ENCODE measurements at places on chromosomes 6 and 20.

GRCh38 chr20:57892471-57892870 is 182.7 kb upstream of the PMEPA1 start:
- no peak for DNase-seq

DNA sequence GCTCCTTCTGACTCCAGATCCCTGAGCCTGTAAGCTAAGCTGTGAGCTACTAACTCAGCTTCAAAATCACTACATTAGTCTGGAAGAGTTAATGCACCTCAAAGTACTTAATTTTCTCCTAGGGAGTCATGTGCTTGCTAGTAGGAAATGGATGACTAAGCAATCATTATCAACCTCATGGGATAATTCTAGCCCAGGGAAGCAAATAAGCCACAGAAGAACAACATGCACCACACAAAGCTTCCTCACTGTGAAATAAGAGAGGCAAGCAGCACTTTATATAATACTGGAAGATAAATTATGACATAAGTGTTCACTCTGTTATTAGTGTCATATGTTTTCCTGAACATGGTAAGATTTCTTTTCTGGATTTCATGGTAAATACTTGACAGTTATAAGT is 57.9 kb upstream of the RCAN2 start:
- no peak for DNase-seq

DNA sequence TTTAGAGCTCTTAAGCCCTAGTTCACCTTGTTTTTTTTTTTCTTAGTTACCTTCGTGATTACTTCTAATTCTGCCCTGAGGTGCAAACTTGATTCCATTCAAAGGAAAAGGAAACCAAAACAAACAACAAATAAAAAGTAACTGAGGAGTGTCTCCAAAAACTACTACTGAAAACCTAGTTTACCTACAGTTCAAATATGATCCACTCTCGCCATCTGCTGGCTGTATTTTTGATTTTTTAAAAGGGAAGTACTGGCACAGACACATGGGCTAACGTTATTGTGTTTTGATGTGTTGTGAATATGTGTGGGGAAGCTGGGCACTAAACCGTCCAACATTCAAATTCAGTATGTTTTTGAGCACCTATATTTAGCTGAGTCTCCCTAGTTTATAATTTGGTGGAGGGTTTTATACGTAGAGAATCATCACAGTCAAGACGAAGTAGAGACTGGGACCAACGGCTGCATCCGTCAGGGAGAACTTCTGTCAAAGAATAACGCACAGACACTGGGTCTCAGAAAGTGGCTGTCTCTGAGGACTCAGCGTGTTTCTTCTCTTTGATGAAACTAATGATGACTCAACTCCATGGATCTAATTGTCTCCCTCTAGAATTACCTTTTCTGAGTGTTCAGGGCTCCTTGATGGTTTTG is 373.5 kb upstream of the BTBD3 start:
- peak; percentile 85 for DNase-seq

DNA sequence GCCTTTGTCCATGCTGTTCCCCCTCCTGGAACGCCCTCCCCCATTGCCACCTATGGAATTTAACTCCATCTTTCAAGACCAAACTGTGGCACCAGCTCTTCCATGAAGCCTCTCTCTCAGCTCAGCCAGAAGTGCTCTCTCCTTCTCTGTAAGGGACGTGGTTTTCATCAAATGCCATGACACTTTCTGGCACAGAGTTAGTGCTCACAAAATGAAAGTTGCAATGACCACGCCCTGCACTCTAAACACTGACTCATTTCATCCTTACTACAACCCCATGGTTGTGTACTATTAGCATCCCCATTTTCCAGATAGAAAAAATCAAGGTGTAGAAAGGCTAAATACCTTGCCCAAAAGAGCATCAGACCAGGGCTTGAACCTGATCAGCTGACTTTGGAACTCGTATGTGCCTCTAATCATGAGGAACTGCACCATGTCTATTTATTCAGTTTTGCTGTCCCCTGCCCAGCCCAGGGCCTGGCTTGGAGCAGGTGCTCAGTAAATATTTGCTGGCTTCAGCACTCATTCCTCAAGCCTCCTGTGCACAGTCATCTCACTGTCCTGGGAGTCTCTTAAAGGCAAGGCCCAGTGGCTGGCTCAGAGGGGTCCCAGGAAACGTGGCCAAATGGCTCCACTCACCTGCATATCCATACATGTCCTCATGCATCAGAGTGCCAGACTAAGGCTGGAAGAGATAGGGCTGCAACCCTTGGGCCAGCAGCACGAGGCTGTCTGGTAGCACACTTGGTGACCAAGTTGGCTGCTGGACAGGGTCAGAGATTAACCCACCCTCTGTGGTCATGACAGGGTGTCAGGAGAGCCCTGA is 77.9 kb downstream of the MRPL14 start:
- DNase-seq, result peak; percentile 72

GRCh38 chr20:646107-646867 is 6.7 kb downstream of the SRXN1 start:
- no peak for DNase-seq

- no peak for DNase-seq
Measured at GRCh38 chr20:15380770-15381169, 1043.4 kb upstream of the FLRT3 start.
